ENCODE measurements at places on chromosomes 12 and 14.

GRCh38 chr12:92339198-92339821 is 193.7 kb upstream of the BTG1 start:
- no peak for DNase-seq

GRCh38 chr12:89864411-89864810 is 155.8 kb upstream of the ATP2B1 start:
- DNase-seq: no peak

DNA sequence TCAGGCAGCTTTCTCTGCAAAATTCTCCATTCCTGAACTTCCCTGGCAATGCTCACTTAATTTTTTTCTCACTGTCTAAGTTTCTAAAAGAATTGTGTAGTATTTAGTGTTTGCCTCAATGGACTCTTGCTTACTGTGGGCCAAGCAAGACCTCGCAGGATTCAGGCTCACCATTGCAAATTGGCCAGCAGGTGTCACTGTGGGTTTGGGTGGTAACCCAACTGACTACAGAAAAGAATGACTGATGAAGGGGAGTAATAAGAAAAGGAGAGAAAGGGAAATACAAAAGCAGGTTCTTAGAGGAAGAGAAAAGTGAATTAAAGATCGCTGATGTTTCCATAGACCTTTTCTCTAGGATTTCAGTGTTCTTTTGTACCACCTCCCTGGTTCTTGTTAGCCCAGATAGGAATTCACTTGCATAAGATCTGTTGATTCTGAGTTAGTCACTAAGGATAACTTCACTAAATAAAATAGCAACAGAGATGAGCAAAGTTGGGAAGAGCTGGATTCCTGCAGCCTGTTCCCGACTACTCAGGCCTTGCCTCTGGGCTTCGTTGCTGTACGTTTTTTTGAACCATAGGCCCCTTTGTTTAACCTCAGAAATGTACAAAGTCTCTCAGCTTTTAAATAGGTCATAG is 386.5 kb upstream of the DDHD1 start:
- DNase-seq: peak; percentile 81

DNA sequence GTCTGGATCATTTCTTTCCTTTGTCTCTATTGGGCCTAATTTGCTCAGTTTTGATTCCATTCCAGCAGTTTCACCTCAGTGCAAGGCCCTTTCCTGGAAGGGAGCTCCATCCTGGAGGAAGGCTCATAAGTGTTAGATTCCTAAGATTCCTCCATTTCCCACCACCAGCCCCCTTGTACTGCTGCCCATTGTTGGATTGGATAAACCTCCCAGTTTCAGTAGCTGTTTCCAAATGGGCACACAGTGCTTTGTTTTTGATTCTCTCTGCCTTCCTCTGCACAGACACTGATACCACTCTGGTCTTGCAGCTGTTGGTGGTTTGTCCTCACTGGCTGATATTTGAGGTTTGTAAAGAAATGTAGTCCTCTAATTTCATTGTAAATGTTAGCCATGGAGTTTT is 158.9 kb downstream of the SLC15A5 start:
- DNase-seq: no peak

GRCh38 chr12:12823300-12823699 is 10.2 kb downstream of the DDX47 start:
- no peak for DNase-seq

GRCh38 chr14:99624971-99625370 is 20.0 kb upstream of the HHIPL1 start:
- no peak for DNase-seq

DNA sequence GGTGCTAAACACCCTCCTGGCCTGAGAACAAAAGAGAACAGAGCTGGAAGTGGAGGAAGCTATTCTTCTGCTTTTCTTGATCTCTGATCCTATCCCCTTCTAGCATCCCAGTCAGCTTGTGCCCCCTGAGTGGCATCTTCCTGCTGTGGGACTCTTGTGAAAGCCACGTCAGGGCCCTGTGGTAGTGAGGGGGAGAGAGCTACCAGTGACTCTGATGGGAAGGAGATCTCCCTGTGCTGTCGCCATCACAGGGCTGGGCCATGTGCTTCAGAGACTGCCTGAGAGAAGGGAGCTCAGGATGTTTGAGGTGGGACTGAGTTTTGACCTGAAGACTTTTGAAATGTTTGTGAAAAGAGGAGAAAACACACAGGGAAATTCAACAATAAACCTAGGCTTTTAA is 107.6 kb upstream of the FUT8 start:
- DNase-seq: no peak

GRCh38 chr12:64407342-64408223 is 3.4 kb downstream of the XPOT start:
- no peak for DNase-seq

- no peak for DNase-seq
Observed at GRCh38 chr12:12156116-12156515, 85.4 kb downstream of the BCL2L14 start.

GRCh38 chr12:68336889-68337303 is 4.7 kb upstream of the MDM1 start:
- peak; percentile 89 for DNase-seq

DNA sequence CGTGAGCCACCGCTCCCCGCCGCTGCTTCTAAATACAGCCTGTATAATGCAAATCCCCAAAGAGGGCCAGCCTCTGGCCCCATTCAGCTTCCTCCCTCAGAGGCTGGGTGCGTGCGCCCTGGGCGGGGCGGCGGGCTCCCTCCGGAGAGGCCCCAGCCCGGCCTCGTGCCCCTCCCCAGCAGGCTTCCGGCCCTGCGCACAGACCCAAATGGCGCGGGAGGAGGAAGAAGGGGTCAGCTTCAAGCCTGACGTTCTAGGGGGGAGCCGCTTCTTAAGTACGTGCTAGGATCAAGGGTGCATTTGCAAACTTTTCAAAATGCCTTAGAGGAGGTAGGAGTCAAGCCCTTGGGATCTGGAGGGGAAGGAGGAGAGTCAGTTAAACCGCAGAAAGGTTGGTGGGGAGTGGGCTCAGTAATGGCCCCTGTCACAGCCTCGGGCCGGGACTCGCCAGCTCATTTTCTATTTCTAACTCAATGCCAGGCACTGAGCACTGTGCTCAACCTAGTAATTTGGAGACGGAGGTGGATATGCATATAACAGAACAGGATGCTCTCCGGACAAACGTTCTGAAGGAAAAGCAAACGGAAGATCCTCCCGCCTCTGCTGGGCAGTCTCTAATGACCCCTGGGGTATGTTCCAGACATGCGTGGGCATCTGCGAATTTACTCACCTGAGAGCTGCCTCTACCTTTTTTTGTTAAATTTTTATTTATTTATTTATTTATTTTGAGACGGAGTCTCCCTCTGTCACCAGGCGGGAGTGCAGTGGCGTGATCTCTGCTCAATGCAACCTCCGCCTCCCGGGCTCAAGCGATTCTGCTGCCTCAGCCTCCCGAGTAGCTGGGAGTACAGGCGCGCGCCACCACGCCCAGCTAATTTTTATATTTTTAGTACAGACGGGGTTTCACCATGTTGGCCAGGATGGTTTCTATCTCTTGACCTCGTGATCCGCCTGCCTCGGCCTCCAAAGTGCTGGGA is 32.3 kb downstream of the NINJ2 start:
- DNase-seq: no peak

DNA sequence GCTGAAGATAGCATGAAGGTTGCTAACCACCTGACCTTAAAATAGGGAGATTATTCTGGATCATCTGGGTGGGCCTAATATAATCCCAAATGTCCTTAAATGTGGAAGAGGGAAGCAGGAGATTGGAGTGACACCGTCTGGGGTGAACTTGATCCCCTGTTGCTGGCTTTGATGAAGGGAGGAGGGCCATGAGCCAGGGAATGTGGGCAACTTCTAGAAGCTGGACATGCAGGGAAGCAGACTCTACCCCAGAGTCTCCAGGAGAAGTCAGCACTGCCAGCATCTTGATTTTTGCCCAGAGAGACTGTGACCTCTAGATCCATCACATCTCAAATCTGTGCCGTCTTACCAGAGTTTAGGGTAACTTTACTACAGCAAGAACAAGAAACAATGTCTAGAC is 9.2 kb upstream of the KRT5 start:
- DNase-seq: no peak

DNA sequence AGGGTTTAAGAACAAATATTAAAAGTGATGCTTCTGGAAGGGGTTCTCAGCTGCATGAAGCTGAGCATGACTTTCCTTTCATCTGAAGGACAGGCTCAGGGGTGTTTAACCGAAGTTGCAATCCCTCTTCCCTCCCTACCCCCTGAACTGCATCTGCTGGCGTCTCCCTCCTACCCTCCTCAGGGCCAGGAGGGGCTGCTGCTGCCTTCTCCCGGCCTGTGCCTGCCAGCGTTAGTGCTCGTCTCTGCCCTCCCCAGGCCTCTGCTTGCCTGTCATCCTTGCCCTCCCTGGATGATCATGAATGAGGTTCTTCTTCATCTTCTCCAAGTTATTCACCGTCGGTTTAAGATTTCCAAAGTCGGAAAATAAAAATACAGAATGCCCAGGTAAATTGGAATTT is 12.2 kb downstream of the SMOC1 start:
- no peak for DNase-seq

GRCh38 chr12:117188121-117188665 is 2.1 kb downstream of the FBXO21 start:
- no peak for DNase-seq

- no peak for DNase-seq
Observed at GRCh38 chr12:72777806-72778205, 505.6 kb downstream of the TRHDE start.

DNA sequence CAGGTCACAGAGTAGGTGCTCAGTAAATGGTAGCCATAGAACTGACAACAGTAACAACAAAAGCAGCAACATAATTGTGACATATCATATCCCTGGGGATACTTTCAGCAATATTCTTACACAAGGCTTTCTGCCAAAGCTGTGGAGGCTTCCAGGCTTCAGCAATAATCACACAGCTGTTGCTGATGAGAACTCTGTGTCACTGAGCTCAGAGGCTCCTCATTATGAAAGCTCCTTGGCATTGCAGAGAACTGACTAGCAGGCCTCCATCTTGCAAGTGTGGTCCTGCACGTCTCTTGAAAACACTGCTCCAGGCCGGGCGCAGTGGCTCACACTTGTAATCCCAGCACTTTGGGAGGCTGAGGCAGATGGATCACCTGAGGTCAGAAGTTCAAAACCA is 97.3 kb upstream of the BTG1 start:
- peak; percentile 14 for DNase-seq

DNA sequence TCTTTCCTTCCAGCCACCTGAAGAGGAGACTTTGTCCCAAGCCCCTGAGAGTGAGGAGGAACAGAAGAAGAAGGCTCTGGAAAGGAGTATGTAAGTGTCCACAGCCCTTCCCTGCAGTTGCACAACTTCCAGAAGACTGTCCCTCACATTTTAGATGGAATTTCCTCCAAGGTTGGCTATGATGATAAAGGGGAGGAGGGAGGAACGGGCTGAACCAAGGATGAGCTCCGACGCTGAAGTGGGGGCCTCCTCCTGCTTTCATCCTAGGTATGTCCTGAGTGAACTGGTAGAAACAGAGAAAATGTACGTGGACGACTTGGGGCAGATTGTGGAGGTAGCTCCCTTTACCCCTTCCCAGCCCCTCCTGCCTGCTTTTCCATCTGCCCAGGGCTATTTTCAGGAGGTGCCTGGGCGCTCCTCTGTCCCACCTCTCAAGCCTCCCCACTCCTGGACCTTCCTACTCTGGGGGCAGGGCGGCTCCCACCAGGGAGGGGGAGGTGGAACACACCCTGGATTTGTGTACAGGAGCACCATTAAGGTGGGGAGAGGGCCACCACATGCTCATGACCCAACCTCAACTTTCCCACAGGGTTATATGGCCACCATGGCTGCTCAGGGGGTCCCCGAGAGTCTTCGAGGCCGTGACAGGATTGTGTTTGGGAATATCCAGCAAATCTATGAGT is 2.3 kb downstream of the ARHGEF25 start:
- DNase-seq: no peak

GRCh38 chr12:67582238-67582834 is 66.2 kb upstream of the DYRK2 start:
- DNase-seq: no peak

DNA sequence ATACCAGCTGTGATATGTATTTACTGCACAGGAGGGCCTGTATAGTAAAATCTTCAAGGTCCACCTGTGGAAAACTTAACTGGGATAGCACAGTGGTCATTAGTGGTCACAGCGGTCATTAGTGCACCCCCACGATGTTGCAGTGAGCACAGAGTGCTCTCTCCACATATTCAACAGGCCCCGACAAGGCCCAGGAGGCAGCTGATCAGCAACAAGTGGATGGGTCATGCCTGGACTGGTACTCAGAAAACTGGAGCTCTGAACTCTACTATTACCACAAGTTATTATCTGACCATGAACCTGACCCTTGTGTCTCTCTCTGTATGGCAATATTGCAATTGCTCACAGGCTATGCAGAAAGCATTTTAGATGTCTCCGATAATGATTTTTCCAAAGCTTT is 129.5 kb downstream of the SLC35F4 start:
- no peak for DNase-seq

DNA sequence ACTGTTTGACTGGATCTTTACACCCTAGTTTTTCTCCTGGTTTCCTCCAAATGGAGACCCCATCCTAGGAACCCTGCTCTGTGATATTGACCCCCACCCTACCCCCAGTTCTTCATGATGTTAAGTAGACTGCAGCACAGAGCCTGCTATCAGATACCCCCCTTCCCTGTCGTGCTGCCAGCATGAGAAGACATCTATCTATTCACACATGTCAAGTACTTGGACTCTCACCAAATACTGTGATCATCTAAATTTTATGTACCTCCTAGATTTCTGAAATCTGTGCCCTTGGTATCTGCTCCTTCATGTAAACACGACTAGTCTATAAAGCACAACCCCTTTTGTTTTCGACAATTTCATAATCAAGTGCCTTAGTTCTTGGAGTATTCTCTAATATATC is 38.9 kb downstream of the FERMT2 start:
- no peak for DNase-seq

- no peak for DNase-seq
Observed at GRCh38 chr14:77579065-77579464, 37.4 kb downstream of the SPTLC2 start.

GRCh38 chr14:46488374-46488773 is 163.2 kb downstream of the RPL10L start:
- no peak for DNase-seq

DNA sequence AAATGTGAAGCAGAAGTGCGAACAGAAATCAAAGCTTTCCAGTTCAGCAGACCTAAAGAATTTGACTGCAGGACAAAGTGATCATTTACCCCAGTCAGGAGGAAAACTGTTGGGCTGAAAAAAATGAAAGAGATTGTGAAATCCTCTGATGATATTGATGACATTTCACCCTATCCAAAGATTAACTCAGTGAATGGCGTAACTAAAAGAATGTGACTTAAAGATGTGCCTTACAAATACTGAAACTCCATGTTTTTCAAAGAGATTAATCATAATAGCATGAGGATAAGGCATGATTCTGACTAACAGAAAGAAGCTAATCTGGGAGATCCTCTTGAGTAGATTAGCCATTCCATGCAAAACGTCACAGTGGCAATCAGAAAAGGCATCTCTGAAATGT is 225.6 kb downstream of the DUSP6 start:
- DNase-seq: no peak

- DNase-seq: peak; percentile 77
Observed at GRCh38 chr12:45244561-45245343, 28.9 kb downstream of the ANO6 start.

DNA sequence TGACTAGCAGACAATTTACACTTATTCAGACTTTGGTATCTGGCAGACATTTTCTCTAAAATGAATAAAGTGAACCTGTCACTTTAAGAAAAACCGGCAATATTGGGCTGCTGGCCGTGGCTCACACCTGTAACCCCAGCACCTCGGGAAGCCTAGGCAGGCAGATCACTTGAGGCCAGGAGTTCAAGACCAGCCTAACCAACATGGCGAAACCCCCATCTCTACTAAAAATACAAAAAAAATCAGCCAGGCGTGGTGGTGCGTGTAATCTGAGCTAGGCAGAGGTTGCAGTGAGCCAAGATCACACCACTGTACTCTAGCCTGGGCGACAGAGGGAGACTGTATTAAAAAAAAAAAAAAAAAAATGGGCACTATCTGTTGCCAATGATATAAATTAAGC is 11.5 kb downstream of the DUSP16 start:
- no peak for DNase-seq
